MG63 (cell line): ENCODE measurements at places on chromosomes 11 and 22.

DNA sequence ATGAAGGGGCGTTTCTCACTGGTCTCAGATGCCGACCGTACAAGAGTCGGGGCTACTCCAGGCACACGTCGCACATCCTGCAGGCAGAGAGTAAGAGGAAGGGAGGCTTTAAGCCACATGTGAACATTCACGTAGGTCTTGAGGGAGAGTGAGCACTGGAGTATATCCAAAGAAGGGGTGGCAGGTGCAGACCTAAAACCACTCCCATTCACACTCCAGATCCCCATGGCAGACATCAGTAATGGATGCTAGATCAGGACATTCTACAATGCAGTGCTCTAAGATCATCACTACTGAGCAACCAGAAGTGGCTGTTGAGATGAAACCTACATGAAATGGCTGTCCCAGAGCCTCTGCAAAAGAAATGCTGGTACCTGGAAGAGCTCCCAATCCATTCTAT, 39.0 kb downstream of the WT1 start:
- DNase-seq = no peak

- peak; percentile 25 for DNase-seq
These were observed 1.0 kb upstream of the ATG2A start for GRCh38 chr11:64918017-64918416.

GRCh38 chr11:96254087-96254486, 88.9 kb downstream of the MAML2 start:
- no peak for DNase-seq

DNA sequence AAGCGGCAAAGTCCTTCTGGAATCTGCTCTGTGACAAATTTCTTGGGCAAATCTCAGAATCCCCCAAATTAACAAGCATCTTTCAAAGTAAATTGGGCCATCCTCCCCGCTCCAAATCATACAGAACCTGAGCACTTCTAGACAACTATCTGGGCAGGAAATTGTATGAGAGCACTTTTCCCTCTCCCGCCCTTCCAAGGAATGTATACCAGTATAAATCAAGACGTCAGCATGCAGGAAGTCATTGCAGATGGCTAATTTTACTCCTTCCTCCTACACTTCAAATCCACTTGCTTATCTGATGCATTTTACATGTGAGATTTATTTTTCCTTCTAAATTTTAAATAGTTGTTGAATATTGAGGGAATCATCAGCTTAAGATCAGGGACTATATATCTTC, 52.1 kb downstream of the NTM start:
- no peak for DNase-seq

GRCh38 chr11:81979448-81979847, 754.2 kb downstream of the FAM181B start:
- DNase-seq = no peak

- no peak for DNase-seq
These were observed 57.6 kb downstream of the SLC5A1 start for GRCh38 chr22:32100711-32101110.

GRCh38 chr22:17692841-17693240, 54.3 kb downstream of the BCL2L13 start:
- no peak for DNase-seq

DNA sequence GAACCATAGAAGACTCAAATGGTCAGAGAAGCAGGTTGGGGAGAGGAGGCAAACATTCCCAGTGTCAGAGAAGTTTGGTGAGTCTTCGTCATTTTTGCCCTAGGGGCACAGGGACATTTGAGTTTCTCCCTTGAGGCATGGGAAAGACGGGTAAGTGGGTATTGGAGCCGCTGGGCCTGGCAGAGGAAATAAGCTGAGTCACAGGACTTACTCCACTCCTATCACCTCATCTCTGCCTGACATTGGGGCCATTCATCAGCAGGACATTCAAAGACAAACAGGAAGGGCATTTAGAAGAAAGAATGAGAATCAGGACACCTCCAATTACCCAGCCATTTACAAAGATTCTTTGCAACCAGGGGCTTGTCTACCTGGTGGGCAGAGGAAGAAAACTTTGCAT, 100.7 kb upstream of the SEZ6L start:
- no peak for DNase-seq

GRCh38 chr11:78227921-78228320, 39.2 kb downstream of the USP35 start:
- no peak for DNase-seq

GRCh38 chr11:131932584-131933325, 562.3 kb downstream of the NTM start:
- no peak for DNase-seq

GRCh38 chr11:133064152-133064877, 468.0 kb downstream of the OPCML start:
- DNase-seq = peak; percentile 64

- no peak for DNase-seq
These were observed 20.2 kb upstream of the SHISAL1 start for GRCh38 chr22:44332946-44333345.

DNA sequence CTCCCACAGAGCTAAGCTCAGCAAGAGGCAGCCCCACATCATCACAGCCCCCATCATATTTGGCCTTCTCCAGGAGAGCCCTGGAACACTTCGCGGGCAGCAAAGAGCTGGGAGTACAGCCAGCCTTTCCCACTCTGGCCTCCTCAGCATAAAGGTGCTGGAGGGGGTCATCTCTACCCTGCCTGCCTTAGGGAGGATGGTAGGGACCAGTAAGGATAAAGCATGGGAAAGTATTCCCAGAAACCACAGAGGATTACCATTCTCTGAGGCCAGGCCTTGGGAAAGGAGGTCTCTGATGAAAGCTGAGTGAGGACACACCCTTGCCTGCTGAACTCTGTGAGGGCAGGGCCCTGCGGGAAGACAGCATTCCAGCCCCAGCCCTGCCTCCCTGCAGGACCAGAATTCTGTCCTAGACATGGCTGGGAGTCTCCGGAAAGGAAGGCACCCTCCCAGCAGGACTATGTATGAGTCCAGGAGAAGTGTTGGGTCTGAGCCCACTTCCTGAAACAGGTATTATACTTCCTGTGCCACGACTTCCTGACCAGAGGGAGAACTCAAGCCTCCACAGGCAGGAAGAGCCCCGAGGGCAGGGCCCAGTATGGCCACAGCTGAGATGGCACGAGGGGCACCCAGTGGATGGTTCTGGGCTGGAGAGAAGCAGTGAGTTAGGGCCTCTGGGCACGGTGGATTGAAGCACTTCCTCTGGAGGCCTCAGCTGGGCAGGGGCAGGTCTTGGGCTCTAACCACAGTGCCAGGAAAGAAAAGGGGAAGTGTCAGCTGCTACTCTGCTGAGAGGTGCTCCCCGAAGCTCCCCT, 12.9 kb upstream of the CASTOR1 start:
- no peak for DNase-seq
